ENCODE measurements at places on chromosomes 12 and 14. TPM values are rescaled to one million over a fixed set of nuclear protein-coding genes. Genes with fewer than 3 reads are reported as not detected.

The CLEC4D gene
- total RNA-seq = not detected

The ADGRD1 gene
- not detected for total RNA-seq

The GLIPR1L1 gene
- not detected for total RNA-seq

The TAS2R19 gene
- not detected for total RNA-seq

The MYF6 gene
- total RNA-seq = not detected

The RAD9B gene
- 20.2 TPM for total RNA-seq
